ENCODE measurements at places on chromosomes 4 and X.

DNA sequence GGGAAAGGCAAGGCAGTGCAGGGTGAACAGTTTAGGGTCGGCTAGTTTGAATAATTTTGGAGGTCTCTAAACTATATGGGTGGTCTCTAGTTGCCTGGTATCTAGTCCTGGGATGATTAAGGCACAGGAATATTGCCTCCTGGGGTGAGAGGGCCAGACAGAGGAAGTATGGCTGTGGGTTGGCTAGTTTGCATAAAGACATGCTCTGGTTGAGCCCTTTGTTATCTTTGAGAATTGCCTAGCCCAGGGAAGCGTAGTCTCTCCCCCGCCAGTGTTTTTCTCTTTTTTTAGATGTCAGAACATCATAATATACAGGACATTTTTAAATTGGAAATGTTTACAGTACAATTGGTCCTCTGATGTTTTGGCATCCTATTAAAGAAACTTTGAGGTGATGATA lies 163.5 kb downstream of the PWWP3B start:
- DNase-seq, result no peak

- DNase-seq, result no peak
These were observed 972.1 kb downstream of the C4orf33 start for GRCh38 chr4:130068072-130068471.

DNA sequence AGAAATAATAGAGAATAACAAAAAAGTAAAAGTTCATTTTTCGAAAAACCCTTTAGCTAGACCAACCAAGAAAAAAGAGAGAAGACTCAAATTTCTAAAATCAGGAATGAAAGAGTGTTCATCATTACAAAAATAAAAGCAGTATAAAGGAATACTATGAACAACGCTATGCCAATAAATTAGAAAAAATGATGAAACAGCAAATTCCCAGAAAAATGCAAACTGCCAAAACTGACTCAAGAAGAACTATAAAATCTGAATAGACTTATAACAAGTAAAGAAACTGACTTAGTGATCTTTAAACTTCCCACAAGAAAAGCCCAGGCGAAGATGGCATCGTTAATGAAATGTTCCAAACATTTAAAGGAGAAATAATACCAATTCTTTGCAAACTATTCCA lies 3.1 kb upstream of the ZCCHC13 start:
- no peak for DNase-seq

DNA sequence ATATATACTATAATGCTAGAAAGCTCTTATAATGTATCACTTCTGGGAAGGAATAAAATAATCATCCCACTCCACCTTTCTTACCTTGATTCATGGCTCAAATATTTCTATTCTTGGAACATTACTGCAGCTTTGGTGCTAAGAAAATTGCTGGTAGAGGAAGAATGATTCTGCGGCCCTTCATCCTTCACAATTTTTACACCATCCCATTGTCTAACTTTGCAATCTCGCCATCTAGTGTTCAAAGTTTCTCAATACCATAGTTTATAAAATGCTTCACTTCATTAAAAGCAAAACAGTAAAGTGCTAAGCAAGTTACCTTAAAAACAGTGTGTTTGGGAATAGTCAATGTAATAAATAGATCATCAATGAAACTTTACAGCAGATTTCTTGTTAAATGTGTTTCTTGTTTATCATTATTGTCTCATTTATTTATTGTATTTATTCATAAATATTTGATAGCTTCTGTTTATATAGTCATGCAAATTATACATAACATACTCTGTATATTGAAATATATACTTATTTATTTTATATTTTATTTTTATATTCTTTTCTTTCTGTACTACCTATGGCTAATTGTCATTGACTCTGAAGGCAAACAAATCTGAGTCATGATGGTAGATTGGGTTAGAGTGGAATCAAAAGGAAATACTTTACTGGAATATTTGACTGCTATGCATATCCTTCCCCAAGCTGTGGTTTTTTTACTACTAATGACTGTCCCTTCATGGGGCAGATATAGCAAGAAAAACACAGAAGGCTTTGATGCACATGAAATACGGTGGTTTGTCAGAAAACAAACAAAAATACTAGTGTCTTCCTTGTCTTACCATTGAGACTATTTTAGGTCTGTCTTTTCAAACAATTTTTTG lies 390.7 kb downstream of the MAPK10 start:
- DNase-seq, result peak; percentile 80

DNA sequence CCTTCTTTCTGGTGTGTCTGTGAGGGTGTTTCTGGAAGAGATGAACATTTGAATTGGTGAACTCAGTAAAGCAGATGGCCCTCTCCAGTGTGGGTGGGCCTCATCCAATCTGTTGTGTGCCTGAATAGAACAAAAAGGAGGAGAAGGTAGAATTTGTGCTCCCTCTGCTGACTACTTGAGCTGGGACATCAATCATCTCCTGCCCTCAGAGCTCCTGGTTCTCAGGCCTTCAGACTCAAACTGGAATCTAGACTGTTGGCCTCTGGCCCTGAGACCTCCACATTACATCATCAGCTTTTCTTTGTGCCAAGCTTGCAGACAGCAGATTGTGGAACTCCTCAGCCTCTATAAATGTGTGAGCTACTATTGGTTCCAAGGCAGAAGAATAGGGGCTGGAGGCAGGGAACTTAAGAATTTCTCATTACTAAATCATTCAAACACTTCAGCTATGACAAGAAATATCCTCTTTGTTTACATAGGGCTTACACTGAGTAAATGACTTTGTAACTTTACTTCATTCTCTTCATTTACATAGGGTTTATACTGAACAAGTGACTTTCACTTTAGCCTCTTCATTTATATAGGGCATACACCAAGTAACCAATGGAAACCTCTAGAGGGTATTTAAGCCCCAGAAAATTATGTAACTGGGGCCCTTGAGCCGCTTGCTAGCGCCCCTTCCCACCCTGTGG lies 86.9 kb upstream of the NWD2 start:
- DNase-seq, result no peak

GRCh38 chrX:57103489-57103888 lies 17.9 kb downstream of the SPIN2B start:
- DNase-seq, result no peak

GRCh38 chr4:27397886-27398285 lies 537.2 kb downstream of the STIM2 start:
- peak; percentile 93 for DNase-seq

DNA sequence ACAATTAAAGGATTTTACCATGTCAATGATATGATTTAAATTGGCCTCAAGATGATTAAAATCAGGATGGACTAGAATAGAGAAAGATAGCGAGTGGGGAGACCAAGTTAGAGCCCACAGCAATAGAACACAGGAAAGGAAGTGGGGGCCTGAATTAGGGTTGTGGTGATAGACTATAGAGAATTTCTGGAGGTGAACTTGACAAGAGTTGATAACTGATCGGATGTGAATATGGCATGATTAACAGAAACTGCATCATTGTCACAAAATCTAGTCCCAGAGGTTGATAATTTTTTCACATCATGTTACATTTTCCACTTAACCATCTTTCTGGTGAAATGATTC lies 26.3 kb upstream of the TRPC3 start:
- DNase-seq, result no peak

- DNase-seq, result peak; percentile 44
These were observed 108.6 kb downstream of the SMIM20 start for GRCh38 chr4:26022346-26023202.

- DNase-seq, result peak; percentile 52
These were observed 670.3 kb upstream of the FAM241A start for GRCh38 chr4:111475001-111475400.

DNA sequence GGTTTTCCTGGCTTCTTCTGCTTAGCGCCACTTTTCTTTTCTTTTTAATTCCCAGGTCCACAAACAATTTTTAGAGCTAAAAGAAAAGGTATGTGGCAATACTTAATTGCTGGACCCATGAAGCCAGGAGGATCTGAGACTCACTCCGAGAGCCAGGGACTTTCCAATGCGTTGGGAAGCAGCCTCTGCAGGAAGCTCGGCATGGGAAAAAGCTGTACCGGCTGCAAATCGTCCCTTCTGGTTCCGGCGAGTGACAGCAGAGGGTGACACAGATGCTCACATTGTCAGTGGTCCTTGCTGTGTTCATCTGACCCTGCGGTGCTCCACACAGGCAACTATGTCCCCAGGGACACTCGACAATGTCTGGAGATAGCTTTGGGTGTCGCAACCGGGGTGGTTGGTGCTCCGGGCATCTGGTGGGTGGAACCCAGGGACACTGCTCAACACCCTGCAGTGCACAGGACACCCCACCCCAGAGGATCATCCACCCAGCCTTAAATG lies 164.0 kb downstream of the PRKX start:
- no peak for DNase-seq

- DNase-seq, result no peak
These were observed 330.7 kb upstream of the RASGEF1B start for GRCh38 chr4:81802285-81802846.

GRCh38 chr4:60359746-60360367 lies 840.3 kb upstream of the ADGRL3 start:
- DNase-seq, result no peak

GRCh38 chr4:44965435-44966095 lies 239.2 kb upstream of the GNPDA2 start:
- DNase-seq, result no peak

GRCh38 chr4:40987151-40987550 lies 227.2 kb downstream of the APBB2 start:
- no peak for DNase-seq

- no peak for DNase-seq
These were observed 38.5 kb upstream of the POU3F4 start for GRCh38 chrX:83469551-83469950.

DNA sequence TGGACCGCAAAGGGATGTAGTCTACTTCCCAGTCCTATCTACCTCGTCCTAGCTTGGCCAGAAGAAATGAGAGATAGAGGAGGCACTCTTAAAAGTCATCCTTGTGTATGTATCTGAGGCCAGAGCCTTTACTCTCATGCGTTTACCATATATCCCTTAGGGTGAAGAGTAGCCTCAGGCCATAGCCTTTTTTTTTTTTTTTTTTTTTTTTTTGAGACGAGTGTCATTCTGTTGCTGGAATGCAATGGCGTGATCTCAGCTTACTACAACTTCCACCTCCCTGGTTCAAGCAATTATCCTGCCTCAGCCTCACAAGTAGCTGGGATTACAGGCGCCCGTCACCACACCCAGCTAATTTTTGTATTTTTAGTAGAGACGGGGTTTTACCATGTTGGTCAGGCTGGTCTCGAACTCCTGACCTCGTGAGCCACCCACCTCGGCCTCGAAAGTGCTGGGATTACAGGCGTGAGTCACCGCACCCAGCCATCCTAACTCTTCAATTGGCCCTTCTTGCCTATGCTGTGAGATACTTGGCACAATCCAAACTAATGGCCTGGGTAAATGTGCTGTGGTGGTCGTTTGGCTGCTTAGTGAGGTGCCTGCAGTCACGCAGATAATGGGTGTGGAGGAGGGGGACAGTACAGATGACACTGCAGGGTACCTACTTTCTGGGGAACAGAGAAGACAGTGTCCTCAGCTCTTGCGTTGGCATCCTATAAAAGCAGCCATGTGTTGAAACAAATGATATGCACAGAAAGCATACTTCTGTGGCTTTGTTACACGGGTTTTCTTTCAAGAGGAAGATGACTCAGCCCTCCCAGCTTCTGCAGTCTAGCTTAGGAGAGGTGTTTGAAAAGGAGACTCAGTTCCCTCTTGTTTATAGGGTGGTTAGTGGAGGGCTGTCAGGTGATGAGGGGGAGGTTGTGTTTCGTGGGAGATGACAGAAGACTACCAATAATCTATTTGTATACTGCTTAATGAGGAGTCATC lies 10.4 kb upstream of the DGAT2L6 start:
- DNase-seq, result peak; percentile 59

- no peak for DNase-seq
These were observed 674.5 kb upstream of the BOD1L1 start for GRCh38 chr4:14302021-14302420.

- DNase-seq, result no peak
These were observed 11.2 kb upstream of the ADD1 start for GRCh38 chr4:2832309-2832980.

DNA sequence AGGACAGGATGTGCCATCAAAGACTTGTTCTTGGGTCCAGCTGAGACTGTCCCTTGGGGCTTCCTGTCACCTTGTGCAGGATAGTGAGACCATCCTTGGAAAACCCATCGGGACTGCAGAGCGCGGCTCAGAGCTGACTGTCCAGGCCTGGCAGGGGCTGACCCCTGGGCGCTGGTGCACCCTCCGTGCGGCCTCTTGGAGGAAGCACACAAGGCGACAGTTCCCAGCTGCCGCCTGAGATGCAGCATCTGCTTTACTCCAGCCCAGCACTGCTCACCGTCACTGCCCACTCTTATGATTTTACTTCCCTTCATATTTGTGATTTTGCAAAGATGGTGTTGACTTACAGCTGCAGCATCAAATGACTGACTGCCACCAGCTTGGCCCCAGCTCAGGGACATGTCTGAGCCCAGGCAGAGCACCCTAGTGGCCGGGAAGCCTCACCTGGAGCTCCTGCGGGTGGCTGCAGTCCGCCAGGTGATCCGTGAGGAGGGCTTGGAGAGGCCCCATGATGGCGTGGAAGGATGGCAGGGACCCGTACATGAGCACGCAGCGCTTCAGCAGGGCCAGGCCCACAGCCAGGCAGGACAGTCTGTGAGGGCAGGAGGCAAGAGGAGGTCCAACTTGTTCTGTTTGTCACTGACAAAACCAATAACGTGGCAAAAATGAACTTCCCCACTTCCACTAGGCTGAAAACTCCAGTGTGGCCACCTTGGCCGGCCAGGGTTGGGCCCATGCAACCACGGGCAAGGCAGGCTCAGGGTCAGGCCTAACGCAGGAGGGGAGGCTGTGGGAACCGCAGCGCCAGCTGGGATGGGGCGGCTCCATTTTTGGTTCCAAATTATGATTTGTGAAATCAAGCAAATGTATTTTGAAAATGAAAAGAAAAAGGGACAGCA lies 21.8 kb downstream of the NOP14 start:
- DNase-seq, result no peak

DNA sequence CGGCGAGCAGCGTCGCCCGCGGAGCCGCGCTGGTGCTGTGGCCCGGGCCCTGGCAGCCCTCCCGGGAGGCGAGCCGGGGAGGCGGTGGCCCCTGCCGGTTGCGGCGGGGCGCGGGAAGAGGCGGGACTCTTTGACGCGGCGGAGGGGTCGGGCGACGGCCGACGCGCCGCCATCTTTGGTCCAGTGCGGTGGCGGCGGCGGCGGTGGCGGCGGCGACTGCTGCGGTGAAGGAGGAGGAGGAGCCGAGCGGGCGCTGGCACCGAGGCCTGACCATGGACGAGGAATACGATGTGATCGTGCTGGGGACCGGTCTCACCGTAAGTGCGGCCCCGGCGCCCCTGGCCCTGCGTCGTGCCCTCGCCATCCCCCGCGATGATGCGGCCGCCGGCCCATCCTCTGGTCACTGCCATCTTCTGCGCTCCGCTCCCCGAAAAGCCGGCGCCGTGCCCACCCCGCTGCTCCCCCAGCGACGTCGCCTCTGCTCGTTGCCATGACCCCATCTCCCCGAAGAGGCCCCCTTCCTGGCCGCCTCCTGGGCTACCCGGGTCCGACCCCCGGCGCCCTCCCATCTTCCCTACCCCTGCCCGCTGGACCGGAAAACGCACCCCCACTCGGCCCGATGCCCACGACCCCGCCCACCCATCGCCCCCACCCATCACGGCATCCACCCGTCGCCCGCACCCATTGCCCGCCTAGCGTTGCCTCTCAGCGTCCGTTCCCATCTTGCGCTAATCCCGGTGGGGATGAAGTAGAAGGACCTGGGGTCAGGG lies at the start of gene GDI1:
Gene GDI1 (plus strand): TSS at position 172 of the 770 bp plus-strand sequence. CDS start 101 bp downstream, at position 273.
- DNase-seq, result peak; percentile 63

Data from fibroblast of skin of right quadriceps (primary cell).